ENCODE measurements at places on chromosomes 5 and 9. TPM values are rescaled to one million over a fixed set of nuclear protein-coding genes. Genes with fewer than 3 reads are reported as not detected.

The OTULINL gene
- 20.7 TPM for total RNA-seq

DNA sequence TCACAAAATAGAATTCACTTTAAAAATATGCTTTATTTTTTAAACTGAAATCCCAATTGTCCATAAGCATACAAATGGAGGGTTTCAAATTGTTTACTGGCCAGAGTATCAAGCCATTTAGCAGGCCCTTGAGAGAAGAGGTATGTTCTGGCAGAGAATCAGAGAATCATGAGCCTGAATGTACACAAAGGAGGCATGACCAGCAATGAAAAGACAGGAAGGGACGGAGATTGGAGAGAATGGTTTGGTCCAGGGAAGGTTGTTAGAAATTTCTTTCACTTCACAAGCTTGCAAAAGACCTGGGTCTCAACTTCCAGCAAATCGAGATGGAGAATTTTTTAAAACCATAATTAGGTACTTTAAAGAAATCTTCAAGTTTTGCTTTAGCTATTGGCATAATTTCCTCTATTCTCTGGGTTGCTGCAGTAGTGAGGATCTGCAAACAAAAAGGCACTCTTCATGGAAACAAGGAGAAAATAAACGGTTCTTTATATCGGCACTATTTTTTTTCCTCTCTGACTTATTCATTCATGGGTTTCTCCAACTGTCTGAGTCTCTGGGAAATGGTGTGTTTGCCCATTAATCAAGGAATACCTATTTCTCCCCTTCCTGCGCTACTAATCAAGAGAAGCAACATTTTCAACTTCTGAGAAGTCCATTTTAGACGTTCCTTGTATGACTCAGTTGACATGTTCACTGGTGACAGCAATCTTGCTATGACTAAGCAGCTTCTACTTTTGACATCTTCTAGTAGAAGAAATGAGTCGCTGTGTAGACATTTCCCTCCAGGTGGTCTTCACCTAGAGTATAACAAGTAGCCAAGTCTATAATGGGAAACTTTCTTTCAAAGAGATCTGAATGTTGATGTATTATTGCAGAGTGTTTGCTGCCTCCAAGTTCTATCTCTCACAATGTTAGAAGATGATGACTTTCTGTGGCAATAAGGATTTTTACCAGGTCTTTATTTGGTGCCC, 23.1 kb upstream of the ERCC6L2 start:
- no peak for DNase-seq

- DNase-seq, result no peak
Observed at GRCh38 chr5:98975682-98976407, 47.0 kb upstream of the CHD1 start.

- DNase-seq, result peak; percentile 100
Observed at GRCh38 chr5:147782110-147783028, at the start of gene JAKMIP2. Gene JAKMIP2, minus strand, starts transcription at chr5:147782728. Its CDS starts 110,922 bp downstream, at chr5:147671806.

GRCh38 chr9:1462626-1463308, 412.6 kb downstream of the DMRT2 start:
- DNase-seq, result no peak

- DNase-seq, result peak; percentile 66
Observed at GRCh38 chr5:95861221-95861863, 38.8 kb upstream of the GLRX start.

- DNase-seq, result no peak
Observed at GRCh38 chr9:90062982-90063381, 458.2 kb downstream of the GADD45G start.

DNA sequence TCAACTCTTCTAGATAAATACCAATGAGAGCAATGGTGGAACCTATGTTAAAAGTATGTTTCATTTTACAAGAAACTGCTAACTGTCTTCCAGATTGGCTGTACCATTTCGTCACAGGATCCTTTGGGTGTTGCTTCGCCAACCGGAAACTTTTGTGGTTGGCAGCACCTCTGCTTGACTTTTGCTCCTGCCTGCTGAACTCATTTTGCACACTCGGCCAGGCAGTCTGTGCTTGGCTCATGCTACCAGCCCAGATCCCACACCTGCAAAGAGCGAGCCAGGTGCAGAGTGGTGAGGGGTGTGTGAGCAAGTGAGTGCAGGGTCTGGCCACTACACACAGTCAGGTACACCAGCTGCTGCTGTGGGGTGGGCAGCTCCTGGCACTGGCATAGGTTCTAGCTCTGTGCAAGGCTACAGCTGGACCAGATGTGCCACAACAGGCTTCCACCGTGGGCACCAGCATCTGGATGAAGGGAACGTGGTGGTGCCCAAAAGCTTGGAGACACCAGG, 422.3 kb downstream of the PRR16 start:
- no peak for DNase-seq

DNA sequence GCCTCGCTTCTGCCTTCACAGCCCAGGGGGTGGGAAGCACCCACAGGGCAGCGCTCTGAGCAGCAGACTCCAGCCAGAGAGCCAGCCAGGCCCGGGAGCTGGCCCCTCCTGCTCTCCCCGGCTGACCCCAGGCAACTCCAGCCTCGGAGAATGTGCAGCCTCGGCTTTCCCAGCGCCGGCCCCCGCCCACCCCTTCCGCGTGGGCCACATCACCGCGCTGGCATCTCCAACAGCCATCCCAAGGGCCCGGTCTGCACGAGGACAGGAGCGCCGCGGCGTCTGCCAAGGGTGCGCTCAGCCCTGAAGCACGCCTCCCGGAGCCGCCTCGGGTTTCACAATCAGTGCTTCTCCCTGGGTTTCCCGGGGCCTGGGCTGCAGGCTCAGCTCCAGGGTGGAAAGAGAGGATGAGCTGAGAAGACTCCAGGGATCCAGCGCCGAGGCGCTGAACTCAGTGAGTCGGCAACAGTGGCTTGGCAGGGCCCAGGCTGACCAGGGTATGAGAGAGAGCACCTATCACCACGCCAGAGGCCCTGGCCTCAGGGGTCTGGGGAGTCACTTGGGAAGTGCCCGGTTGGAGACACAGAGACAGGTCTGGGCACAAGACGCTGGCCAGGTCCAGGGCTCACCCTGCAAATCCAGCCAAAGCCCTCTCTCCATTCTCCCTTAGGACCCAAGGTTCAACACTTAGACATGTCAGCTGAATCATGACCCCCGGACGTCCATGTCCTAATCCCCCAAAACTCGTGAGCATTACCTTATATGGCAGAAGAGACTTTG, 79.6 kb downstream of the ADAMTS2 start:
- no peak for DNase-seq

The TSSK1B gene
- not detected for total RNA-seq

DNA sequence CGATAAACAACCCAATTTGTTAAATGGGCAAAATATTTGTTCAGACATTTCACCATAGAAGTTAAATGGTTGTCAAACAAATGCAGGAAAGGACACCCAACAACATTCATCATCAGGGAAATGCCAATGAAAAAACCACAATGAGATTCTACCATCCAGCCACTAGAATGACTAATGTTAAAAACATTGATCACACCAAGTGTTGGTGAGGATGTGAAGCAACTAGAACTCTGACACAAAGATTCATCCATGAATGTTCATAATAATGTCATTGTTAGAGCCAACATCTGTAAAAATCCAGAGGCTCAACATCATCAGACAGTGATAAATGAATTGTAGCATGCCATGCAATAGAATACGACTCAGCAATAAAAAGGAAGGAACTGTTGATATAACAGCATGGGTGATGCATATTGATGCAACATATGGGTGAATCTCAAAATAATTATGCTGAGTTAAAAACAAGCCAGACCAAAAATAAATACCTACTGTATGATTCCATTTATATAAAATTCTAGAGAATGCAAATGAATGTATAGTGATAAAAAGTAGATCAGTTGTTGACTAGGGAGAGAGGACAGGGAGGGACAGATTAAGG, 55.9 kb upstream of the UNC5A start:
- no peak for DNase-seq

The SPINK5 gene
- 0.91 TPM for total RNA-seq

DNA sequence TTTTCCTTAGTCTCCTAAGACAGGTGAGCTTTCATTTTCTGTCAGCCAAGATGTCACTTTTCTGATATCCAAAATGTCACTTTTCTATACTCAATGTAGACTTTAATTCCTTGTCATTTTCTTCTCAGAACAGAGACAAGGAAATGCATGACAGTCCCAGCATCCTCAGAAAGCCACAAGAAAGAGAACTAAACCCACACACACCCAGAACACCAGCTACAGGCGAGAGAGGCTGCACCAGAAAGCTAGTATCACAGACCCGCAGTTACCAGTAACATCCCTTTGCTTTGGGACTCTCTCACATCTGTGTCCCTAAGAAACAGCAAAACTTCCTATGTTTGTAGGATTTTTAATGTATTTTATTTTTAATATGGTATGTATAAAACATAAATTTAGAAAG, 17.1 kb downstream of the TRMO start:
- DNase-seq, result no peak

- DNase-seq, result no peak
Observed at GRCh38 chr9:27732494-27732893, 159.2 kb upstream of the C9orf72 start.

DNA sequence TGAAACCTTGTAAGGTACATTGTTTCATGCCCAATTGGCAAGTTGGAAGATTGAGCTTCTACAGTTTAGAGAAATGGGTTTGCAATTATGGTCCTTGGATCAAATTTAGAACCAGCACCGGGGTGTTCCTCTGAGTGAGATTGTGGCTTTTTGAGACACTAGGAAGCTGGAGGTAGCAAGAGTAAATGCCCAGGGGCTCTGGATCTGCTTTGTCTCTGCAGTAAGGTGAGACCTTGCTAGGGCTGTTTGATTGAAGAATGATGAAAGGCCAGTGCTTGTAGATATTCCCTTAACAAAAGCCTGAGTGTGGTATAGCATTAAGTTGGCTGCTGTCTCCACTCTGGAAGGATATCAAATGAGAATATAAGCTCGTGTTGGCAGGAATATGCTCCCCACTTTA, 36.0 kb downstream of the WWC1 start:
- no peak for DNase-seq

DNA sequence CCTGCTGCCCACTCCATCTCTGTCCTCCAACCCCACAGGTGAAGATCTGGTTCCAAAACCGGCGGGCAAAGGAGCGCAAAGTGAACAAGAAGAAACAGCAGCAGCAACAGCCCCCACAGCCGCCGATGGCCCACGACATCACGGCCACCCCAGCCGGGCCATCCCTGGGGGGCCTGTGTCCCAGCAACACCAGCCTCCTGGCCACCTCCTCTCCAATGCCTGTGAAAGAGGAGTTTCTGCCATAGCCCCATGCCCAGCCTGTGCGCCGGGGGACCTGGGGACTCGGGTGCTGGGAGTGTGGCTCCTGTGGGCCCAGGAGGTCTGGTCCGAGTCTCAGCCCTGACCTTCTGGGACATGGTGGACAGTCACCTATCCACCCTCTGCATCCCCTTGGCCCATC, 6.4 kb upstream of the SLC6A7 start:
- no peak for DNase-seq

The SPATA31D4 gene
- total RNA-seq, result not detected

DNA sequence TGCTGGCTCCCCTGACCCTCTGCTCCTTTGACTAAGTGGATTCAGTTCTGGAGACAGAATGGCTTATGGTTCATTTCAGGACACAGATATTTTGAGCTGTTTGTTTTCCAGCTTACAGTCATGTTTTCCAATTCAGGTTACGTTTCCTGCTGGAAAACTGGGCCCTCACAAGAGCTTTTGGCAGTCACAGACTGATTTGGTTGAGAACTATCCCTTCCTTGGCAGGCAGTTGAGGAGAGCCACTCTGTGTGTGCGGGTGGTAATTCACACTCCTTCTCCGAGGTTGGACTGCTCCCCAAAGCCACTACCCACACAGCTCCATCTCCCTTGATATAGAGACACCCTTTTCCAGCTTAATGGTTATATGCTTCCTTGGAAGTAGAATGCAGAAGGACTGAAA, 534.5 kb downstream of the TMEM38B start:
- no peak for DNase-seq

DNA sequence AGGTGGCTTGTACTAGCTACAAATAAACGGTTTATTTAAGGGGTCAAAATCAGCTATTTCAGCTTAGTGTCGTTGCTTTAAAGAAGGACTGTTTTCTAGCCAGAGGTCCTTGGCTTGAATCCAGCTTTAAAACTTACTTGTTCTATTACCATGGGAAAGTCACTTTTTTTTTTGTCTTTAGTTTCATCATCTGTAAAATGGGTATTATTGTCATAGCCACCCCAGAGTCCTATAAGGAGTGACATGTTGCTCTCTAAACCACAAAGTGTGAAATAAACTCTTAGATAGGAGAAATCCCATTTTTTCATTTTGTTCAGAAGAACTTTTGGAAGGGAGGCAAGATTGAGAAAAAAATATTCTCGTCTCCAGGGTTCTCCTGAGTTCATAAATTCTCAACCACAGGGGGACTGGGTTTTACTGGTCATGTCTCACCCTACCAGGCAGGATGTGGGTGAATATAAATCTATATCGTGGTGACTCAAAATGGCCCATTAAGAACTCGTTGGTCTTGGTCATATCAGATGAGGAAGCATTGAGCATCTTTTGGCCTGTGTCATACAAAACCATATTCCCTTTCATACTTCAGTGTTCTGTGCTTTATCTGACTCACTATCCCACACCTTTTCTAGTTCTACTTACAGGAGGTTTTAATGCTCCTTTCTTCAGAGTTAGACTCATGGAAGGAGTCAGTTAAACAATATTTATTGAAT, 202.7 kb upstream of the NR3C1 start:
- DNase-seq, result no peak

The SCGB3A1 gene
- total RNA-seq, result not detected

DNA sequence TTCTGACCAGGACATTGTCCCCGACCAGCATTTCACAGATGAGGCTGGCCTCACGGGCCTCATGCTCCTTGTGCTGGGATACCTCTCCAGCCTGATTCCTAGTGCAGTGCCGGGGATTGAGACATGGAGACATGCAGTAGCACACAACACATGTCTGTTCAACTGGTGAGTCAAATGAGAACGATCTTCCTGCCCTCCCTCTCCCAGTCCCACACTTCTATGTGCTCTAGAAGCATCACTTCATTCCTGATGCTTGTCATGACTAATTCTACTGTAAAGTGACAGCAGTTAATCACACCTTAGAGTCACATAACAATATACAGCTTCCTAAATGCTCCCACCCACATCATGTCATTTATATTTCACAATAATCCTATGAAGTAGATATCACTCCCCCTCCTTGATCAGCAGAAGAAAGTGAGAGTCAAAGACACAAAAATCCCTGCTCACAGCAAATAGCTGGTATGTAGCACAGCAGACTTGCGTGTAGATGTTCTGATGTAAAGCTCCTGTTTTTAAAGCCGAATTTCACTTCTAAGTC, 101.8 kb downstream of the CCDC192 start:
- DNase-seq, result no peak

GRCh38 chr9:96874201-96874785, 20.0 kb upstream of the ZNF782 start:
- peak; percentile 23 for DNase-seq

- DNase-seq, result no peak
Observed at GRCh38 chr5:58248221-58248620, 211.7 kb downstream of the PLK2 start.

GRCh38 chr9:21854594-21854993, 52.2 kb downstream of the MTAP start:
- DNase-seq, result no peak

- no peak for DNase-seq
Observed at GRCh38 chr5:178532236-178532635, 58.0 kb downstream of the COL23A1 start.

The OMD gene
- total RNA-seq, result 0.08 TPM

Measured in SJCRH30 (cell line).